ENCODE measurements at places on chromosomes 4 and X. TPM values are rescaled to one million over a fixed set of nuclear protein-coding genes. Genes with fewer than 3 reads are reported as not detected.

Gene TRIM60
- total RNA-seq, result not detected

Gene SMIM31
- total RNA-seq, result not detected

Gene TMLHE
- total RNA-seq, result 22.1 TPM

Gene ARHGAP36
- total RNA-seq, result not detected

Gene SH3RF1
- 34.0 TPM for total RNA-seq

Gene ADH1A
- total RNA-seq, result not detected

Gene PJA1
- 33.9 TPM for total RNA-seq

Gene C4orf33
- 6.0 TPM for total RNA-seq

Gene TMEM255A
- 0.16 TPM for total RNA-seq

Gene MAGEA1
- total RNA-seq, result not detected

Gene PITX2
- total RNA-seq, result 18.1 TPM

Gene MBTPS2
- 8.0 TPM for total RNA-seq

Gene GPRASP1
- 4.4 TPM for total RNA-seq

Measured in hair follicle dermal papilla cell (primary cell).